ENCODE measurements at places on chromosomes 4 and X.

- no peak for DNase-seq
Measured at GRCh38 chr4:186752325-186752724, 28.7 kb upstream of the FAT1 start.

- DNase-seq = no peak
Measured at GRCh38 chr4:77817304-77818072, 1.7 kb downstream of the CNOT6L start.

DNA sequence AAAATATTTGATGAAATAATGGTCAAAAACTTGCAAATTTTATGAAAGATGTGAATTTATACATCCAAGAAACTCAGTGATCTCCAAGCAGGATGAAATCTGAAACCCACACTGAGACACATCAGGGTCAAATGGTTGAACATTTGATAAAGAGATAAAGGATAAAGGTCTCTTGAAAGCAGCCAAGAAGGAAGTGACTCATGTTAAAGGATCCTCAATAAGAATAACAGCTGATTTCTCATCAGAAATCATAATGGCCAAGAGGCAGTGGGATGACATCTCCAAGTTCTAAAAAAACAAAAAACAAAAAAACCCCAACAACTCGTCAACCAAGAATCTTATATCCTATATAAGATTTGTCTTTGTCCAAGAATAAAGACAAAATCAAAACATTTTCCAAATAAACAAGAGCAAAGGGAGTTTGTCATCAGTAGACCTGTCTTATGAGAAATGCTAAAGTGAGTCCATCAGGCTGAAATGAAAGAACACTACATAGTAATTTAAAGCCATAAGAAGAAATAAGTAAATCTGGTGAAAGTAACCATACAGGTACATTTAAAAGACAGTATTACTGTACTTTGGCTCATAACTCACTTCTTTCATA lies 121.7 kb downstream of the PDS5A start:
- DNase-seq = no peak

DNA sequence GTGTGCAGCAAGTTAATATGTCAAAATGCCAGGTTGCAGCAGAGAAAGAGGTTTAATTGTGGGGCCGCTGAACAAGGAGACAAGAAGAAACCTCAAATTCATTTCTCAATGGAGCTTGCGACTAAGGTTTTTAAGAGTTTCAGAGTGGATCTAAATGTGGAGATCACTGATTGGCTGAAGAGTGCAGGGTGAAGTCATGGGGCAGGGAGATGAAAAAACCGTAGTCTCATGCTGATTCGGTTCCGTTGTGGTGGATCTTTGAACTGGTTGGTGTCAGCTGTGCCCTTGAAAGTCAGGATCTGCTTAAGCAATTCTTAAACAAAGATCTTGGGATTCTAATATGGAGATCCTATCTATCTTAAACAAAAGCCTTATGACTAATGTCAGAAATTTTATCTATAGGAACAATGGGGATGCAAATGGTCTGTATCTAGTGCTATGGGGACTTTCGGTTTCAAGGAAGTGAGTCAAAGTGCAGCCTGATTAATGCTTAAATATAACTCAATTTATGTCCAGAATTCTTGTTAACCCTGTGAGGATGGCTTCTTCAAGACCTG lies 173.9 kb upstream of the CENPE start:
- DNase-seq = no peak

DNA sequence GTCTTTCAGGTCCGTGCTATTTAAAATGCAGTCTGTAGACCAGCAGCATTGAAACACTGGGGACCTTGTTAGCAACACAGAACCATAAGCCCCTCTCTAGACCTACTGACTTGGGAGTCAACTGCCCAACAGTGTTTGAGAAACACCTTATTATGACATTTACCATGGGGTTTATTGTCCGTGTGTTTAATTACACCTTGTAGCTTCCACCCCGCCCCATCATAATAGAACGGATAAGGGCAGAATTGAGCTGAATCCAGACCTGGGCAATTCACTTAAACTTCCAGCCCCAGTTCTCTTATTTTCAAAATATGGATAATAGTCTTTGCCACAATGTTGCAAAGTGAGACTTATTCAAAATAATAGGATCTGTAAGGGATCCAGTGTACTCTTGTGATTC lies 30.6 kb upstream of the CLNK start:
- DNase-seq = no peak

DNA sequence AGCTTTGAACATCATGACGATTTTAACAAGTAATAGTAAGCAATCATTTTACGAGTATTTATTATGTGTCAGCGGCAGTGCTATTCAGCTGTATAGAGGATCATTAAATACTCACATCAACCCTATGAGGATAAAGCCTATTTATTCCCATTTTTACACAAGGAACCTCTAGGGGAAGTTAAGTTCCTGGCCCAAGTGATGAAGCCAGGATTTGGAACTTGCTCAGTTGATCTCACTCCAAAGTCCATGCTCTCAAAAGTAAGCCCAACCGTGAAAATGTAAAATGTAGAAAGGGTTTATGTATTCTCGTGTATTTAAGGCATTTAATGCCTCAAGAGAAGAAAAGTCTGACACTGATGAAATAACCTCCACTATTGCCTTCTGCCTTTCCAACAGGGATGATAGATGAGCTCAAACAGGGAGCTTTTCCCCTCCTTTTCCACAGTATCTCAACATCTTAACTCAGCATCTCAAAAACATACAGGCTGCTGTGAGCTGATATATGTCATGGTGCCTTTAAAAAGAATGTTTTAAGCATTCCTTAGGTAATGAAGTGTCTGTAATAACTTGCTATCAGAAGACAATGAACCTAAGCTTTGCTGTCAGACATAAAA lies 35.0 kb upstream of the PLA2G12A start:
- no peak for DNase-seq

DNA sequence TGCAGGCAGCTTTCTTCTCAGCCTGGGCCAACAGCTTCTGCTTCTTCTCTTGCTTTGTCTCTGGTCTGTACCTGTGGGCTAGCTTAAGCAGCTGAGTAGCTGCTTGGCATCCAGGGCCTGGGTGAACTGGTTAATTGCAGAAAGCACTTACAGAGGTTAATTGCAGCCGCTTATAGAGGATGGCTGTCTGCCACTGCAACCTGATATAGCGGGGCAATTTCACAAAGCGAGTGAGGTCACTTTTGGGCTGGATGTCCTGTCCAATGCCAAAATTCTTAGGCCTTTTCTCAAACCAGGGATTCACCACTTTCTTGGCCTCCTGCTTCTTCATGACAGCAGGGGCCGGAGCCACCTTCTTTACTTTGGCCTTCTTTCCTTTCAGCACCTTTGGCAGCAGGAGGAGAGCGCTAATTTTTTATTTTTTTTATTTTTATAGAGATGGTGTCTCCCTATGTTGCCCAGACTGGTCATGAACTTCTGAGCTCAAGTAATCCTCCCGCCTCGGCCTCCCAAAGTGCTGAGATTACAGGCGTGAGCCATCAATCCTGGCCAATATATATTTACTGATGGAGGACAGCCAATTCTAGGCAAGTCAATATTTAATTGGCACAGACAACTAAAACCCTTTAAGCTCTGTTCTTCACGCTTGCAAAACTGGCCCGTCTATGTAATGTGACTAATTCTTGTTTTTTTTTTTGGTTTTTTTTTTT lies 61.0 kb downstream of the ENOPH1 start:
- no peak for DNase-seq

DNA sequence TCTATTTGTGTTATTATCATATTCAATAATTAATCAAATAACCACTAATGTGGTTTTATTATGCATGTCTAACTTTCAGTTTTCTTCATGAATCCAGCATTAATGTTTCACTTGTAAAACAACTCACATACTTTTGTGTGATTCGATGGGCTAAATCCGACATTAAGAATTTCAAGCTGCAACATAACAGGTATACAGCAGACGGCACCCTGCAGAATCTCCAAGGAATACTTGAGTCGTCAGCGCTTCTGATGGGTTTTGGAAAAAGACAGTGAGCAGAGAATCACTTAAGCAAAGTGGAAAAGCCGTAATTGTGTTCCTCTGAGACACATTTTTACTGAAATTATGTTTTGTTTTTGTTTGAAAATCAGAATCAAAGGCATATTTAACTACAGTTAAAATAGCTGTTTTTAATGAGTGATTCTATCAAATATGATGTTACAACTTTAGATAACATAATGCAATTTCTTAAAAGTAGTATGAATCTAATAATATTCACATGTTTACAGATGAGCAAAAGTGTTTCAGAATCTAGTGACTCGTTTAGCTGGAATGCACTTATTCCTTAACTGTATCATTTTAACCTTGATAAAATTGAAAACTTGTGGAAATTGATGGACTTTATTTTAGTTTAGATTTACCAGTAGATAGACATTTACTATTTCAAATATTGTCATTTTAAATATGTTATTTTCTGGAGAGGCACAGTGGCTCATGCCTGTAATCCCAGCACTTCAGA lies 514.8 kb downstream of the CCSER1 start:
- no peak for DNase-seq

DNA sequence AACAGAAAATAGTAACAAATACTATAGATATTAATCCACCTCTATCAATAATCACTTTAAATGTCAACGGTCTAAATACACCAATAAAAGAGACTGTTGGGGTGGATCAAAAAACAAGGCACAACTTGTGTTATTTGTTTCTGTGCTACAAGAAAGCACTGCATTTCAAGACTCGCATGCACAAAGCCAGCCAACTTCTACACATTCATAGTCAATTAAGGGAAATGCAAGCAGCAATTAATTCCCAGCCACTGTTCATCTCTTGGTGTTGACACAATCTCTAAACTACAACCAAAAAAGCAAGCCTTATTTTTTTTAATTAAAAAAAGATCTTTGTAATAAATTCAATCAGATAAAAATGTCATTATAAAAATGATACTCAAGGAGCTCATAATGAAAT lies 67.6 kb downstream of the JAKMIP1 start:
- DNase-seq = no peak

DNA sequence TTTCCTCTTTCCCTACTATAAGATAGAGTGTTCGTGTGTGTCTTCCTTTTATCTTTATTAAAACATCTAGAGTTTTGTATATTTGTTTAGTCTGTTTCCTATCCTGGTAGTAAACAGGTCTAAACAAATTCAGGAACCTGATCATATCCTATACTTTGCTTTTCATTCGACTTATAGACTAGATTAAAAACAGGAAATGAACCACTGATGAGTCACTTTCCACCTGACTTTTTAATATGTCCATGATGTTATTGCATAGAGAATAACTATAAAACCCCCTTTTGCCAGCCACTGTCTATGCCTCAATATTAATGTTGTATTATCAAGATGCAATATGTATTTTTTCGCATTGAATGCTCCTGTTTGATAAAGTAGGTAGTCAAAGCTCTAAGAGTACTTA lies 1794.0 kb downstream of the STIM2 start:
- no peak for DNase-seq

DNA sequence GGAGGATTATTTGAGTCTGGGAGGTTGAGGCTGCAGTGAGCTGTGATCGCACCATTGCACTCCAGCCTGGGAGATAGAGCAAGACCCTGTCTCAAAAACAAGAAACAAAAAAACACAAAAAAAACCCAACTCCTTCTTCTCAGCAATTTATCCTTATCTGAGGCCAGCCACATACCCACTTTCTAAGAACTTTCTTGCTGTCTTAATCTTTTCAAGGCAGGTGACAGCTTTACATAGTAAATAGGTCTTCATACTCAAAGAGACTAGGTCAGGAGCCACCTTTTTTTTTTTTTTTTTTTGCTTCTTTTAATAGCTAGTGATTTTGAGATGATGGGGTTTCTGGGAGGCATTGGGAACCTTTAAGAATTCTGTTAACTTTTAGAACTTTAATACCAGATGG lies 26.1 kb upstream of the ZCCHC13 start:
- DNase-seq = no peak

DNA sequence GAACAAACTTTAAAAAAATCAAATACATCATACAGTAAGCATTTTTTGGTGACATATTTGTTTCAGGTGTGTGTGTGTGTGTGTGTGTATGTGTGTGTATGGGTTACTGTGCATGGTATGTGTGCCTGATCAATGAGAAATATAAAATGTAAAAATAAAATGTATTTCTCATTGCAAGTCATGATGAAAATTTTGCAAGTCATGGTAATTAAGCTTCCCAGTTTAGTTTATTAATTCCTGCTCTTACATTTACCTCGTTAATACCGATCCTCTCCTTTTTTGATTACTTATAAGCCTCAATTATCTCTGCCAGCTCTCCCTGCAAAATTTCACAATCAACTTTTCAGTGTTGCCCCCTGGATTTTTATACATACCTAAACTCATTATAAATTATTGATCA lies 114.6 kb upstream of the ADGRL3 start:
- no peak for DNase-seq

- DNase-seq = no peak
Measured at GRCh38 chrX:47697181-47697580, 38.2 kb upstream of the UXT start.

GRCh38 chrX:120120223-120120622 lies 4.5 kb upstream of the RHOXF1 start:
- no peak for DNase-seq

GRCh38 chrX:48919947-48920717 lies 1.3 kb upstream of the PIM2 start:
- DNase-seq = no peak

- no peak for DNase-seq
Measured at GRCh38 chr4:25552580-25553271, 102.9 kb upstream of the SLC34A2 start.

DNA sequence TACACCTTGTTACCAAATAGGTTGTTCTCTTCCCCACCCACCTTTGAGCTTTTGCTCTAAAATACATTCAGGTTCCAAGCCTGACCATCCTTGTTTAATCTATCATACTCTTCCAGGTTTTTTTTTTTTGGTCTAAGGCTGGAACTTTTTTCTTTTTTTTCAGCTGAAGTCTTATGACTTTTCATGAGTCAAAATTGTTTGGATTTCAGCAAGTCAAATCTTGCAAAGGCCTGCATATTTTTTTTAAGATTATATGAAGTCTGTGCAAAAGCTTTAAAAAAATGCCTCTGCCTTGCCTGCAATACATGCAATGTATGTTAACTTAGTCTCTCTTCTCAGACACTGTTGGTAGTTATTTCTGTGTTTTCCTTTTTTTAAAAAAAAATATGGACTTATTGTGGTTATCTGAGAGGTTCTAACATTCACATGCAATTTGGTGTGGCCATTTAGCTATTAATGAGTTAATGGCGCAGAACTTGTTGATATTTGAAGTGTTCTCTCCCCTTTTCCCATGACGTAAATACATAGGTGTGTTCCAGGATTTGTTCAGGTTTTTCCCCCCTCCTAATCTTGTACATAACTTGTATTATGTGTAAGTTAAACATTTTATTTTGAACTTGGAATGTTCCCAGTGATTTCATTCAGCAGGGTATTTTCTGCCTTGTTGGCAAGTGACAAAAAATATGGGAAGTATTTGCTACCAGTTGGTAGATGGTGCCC lies 58.7 kb downstream of the CCKAR start:
- no peak for DNase-seq

DNA sequence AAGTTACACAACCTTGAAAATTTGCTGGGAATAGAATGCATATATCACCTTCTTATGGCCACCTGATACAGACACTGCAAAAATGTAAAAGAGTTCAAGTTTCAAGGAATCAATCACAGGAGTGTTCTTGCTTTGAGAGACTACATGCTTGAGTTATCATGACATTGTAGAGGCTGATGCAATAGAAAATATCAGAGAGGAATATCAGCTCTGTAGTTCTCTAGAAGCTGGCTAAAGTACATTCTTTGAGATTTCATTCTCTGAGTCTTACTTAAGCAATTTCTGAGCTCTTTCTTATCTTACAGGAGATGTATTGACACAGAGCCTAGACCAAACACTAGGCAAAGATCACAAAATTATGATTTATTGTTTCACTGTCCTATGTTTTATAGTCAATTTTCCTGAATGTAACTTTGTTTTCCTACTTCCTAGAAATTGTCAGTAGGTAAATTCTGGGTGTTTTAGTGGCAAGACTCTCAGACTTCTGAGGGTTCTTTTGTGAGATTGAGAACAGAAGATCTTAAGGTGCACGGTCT lies 152.1 kb upstream of the HPGD start:
- DNase-seq = no peak

All from stimulated activated CD8-positive, alpha-beta memory T cell treated with anti-CD3 and anti-CD28 coated beads, Interleukin-7, amount 100 ng/mL, for 1 hour (primary cell).